ENCODE measurements at places on chromosomes 2 and 18.

DNA sequence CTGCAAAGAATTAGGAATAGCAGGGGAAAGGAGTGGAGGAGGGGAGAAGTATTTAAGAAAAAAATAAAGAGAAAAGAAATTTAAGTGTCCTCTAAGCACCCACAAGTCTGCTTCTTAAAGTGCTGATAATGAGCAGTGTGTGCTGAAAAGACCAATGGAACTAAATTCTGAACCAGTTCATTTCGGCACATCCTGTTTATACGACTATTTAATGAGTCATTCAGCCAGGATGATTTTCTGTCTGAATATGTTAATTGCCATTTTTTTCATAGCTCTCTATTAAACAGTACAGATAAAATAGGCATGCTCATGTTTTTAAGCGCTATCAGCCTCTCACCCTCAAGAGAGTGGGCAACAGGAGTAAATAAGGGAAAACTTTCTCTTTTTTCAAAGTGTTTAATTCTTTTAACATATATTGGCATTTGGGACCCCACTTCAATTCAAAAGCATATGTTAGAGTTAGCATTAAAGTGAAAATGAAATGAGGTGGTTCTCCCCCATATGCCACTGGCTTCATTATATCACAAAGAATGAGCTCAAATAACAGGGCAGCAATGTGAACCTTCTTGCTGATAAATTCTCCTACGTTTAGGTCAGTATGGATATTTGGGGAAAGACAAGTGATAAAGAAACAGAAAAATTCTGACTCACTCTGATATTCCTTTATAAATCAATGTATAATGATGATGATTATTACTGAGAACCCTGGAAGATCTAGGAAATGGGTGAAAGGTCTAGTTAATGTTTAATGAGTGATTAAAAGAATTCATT is 87.5 kb downstream of the TCF4 start:
- no peak for DNase-seq

- DNase-seq, result no peak
Observed at GRCh38 chr18:7177116-7177744, 53.7 kb upstream of the LRRC30 start.

DNA sequence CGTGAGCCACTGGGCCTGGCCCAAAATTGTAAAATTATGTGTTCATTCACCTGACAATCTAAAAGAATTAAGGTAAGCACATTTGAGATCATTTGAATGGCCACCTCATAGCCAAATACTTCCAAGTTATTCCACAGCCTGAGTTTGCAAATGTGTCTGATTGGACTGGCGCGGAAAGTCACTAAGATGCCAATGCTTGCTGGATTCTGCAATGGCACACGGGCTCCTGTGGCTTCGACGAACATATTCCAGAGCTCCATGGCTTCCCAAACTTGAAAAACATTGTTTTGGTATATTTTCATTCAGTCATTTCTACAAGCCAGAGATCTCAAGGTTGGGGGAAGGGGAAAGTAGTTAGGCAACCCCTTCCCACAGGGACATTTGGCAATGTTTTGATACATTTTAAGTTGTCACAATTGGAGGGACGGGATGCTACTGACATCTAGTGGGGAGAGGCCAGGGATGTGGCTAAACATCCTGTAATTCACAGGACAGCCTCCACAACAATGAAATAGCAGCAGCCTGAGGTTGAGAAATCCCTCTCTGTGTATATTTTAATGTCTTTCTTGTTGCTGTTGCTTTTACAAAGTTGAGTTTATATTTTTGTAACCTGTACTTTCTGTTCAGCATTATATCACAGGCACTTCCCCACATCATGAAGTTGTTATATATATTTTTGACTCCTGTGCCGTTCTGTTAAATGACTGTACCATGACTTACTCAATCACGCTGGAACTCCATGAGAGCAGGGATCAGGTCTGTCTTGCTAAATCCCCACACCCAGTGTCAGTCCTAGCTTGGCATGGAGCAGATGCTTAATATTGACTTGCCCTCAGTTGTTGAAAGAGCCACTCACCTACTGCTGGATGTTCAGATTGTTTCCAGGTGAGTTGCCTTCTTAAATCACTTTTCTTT is 56.9 kb downstream of the COL4A4 start:
- peak; percentile 5 for DNase-seq

- no peak for DNase-seq
Observed at GRCh38 chr18:36613810-36614209, 215.0 kb downstream of the TPGS2 start.

GRCh38 chr18:24168496-24168895 is 29.6 kb downstream of the CABYR start:
- no peak for DNase-seq

DNA sequence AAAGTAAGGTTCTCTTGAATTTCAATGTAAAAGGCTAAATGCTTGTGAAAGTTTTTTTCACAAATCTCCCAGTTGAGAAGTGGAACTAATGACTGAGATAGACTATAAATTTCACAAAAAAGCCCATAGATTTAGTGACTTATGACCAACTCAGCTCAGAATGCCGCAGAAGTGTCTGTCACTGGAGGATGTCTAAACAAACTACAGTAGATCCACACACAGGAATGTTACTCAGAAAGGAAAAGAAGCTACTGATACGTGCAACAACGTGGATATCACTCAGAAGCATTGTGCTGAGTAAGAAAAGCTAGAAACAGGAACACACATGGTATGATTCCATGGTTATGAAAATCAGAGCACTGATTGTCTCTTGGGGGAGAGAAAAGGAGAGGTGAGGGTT is 151.9 kb downstream of the DOCK10 start:
- DNase-seq, result no peak

- DNase-seq, result no peak
Observed at GRCh38 chr18:5890331-5891183, 4.8 kb downstream of the TMEM200C start.

DNA sequence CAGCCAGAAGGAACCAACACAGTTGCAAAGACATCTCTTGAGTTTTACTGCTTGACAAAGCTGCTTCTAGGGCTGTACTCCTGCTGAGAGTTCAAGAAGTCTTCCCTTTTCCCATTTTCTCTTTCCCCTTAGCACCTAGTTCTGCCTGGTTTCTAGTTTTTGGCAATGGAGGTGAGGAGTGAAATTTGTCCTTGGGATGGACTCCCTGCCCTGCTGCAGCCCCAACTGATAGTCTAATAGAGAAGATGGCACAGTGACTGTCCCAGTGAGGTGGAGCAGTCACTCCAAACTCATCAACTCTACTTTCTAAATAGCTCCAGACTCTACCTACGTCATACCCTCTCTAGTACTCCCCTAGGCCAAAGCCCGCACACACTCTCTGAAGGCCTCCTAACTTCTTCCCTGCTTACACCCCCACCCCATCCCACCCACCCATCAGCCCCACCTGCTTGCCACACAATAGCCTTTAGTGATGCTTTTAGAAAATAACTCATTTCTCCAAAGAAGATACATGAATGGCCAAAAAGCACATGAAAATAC is 164.4 kb downstream of the DDX1 start:
- DNase-seq, result no peak

GRCh38 chr2:96403481-96403880 is 67.9 kb downstream of the NCAPH start:
- DNase-seq, result no peak

GRCh38 chr18:25086876-25087275 is 265.1 kb downstream of the ZNF521 start:
- DNase-seq, result no peak

- DNase-seq, result no peak
Observed at GRCh38 chr18:50757358-50757757, 62.5 kb downstream of the MRO start.

DNA sequence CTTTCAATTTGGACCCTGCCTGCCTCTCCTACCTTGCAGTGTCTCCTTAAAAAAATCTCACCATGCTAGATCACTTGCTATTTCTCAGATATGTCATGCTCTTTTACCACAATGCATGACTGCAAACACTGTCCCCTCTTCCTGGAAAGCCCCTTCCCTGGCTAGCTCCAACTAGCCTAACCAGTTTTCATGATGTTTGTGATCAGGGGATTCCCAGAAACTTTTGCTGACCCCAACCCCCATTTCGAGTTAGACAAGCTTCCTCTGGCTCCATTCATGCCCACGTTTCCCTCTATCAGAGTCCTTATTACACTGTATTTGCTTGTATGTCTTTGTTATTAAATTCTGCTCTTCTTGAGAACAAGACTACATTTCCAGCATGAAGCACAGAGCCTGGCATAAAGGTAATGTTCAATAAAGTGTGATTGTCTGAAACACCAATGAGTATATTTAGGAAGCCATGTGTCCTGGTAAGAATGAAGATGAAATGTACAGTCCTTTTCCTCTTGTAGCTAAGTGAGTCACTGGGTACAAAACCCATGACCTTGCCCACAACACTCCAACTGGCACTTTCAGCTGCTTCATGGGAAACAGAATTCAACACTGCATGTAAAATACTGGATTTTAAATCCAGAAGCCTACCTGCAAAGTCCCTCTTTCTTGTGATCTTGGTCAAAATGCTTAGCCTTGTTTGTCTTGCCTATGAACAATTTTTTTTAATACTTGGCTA is 62.0 kb upstream of the ATL2 start:
- no peak for DNase-seq
